ENCODE measurements at places on chromosomes 12 and 14.

DNA sequence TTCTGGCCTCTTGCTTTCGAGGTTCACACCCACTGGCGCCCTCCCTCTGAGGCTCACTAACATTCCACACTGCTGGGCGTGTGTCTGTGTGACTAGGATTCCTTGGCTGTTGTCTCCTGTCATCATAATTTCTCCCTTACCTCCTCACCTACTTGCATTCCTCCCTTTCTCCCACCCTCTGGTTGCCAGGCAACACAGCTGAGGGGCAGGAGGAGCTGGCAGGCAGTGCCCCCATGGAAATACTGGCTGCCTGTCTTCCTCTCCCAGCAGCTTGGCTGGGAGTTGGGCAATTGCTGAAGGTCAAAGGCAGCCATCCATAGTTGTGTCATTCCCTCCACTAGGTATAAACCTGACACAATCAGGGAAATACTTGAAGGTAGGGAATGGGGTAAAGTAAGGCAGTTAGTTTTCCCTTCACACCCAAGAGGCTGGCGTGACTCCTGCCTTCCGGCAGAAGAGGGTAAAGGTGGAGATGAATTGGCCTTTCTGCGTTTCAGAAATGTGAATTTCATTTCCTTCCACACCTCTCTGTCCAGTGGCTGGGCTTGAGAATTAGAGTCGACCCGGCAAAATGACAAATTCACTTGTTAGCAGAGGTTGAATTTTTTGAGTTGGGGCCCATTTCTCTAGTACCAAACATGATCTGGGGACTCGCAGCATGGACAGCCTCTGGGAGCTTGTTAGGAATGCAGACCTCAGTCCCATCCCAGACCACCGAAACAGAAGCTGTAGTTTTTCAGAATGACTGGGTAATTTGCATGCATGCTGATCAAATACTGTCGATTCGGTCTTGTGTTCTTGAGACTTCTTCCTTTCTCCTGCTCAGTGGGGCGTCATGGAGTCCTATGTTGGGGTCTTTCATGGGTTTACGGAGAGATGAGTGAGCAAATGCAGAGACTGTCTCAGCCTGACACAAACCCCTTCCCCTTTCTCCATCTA, 24.3 kb upstream of the EMP1 start:
- DNase-seq = no peak

DNA sequence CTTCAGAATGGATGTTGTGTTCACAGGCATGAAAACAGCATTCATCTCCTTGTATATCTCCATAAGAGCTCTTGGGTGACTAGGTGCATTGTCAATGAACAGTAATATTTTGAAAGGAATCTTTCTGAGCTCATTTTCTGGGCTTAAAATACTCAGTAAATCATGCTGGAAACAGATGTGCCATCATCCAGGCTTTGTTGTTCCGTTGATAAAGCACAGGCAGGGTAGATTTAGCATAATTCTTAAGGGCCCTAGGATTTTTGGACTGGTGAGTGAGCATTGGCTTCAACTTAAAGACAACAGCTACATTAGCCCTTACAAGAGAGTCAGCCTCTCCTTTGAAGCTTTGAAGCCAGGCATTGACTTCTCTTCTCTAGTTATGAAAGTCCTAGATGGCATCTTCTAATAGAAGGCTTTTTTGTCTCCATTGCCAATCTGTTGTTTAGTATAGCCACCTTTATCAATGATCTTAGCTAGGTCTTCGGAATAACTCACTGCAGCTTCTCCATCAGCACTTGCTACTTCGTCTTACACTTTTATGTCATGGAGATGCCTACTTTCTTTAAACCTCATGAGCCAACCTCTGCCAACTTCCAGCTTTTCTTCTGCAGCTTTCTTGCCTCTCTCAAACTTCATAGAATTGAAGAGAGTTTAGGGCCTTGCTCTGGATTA, 79.6 kb upstream of the PSMA6 start:
- DNase-seq = no peak

GRCh38 chr12:67456431-67456901, 187.3 kb downstream of the CAND1 start:
- DNase-seq = no peak

- DNase-seq = no peak
These were observed 15.6 kb downstream of the BRF1 start for GRCh38 chr14:105285174-105285573.

DNA sequence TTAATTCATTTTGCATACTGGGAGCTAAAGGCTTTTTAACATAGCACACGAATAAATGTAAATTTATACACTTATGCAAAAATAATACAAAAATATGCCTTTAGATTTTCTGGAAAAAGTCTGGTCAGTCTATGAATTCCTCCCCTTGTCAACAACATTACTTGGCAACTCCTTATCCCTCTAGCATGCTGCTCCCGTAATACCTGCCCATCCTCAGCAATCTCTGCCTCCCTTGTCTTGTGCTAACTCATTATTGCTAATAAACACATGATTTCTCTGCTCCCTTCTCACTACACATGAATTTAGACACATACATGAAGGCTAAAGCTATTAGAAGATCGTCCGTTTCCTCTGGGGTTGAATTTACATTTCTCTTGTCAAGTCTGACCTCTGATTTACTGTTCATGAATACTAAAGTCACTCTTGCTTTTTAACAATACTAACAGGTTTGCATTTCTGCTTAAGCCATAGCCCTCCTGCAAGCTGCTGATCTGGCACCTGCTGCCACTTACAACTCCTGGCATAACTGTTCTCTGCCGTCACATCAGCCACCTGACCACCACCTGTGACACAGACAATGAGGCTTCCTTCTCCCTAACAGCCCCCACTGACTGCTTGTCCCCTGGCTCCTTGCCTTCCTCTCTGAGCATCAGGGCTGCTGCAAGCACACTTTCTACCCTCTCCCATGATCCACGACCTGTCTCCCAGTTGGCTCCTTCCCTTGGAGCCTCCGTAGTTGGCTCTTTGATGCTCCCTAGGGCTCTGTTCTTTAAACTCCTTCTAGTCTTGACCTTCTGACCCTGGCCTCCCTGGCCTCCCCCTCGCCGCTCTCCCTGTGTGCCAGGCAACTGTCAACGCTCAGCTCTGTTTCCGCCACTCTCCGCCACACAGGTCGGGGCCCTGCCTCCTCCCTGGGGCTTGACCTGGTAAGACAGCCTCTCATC, 177.6 kb downstream of the CALM1 start:
- no peak for DNase-seq

DNA sequence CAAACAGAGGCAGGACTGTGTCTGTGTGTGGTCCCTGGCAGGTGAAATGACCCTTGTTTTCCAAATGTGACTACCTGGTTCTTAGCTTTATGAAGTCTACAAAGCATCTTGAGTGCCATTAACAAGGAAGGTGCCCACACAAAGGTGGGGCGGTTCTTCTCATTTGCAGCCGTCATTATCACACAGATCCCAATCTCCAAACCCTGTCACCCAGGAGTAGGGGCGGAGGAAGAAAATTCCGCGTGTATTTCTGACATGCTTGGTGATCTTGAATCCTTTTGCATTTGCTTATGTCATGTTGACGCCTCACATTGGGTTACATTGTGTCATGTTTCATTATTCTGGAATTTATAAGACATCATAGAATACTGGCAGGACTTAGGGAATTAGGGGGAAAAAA, 277.3 kb downstream of the VRK1 start:
- DNase-seq = no peak

GRCh38 chr12:124631681-124632256, 64.4 kb upstream of the NCOR2 start:
- DNase-seq = no peak

DNA sequence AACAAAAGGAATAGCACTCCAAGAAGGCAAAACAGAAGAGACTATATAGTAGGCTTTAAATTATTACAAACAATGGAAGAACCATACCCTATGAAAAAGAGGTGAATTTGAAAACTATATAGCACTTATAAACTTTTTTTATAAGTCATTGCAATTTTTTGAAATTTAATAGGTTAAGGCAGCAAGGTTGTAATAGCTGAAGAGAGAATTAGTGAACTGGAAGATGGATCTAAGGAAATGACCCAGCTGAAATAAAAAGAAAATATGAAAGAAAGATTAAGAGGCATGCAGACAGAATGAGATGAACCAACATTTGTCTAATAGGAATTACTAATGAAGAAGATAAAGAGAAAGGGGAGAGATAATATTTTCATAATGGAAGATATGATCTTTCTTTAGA, 9.8 kb downstream of the TESC start:
- DNase-seq = no peak

DNA sequence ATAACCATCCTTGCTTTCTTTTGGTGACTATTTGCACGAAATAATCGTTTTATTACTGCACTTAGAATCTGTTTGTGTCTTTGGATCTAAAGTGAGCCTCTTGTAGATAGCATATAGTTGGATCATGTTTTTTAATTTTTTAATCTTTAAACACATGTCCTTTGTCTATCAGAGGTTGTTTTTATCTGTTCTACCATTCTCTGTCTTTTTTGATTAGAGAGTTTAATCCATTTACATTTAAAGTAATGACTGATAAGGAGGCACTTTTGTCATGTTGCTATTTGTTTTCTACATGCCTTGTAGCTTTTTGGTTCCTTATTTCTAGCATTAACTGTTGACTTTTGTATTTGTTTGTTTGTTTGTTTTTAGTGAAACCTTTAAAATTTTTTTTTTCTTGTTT, 506.2 kb upstream of the RGS6 start:
- no peak for DNase-seq

- no peak for DNase-seq
These were observed 32.7 kb upstream of the VPS37B start for GRCh38 chr12:122928404-122929147.

GRCh38 chr14:68884031-68885030, 91.5 kb upstream of the ZFP36L1 start:
- no peak for DNase-seq

DNA sequence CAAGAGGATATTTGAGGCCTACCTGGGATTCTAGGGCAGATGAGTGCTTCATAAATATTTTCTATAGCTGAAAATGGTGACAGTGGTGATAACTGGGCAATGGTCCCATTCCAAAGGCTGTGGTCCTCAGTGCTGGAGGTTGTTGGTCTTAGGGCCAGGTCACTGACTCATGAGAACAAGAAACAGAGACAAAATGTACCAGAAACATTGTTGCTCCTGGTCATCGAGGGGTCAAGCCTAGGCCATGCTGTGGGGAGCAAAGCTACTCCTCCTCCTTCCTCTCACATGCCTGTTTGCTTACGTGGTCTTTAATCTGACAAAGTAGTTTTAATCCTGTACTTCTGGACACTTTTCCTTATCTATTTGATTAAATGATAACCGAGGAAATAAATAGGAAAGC, 33.8 kb downstream of the ERG28 start:
- no peak for DNase-seq

GRCh38 chr14:37241198-37241597, 43.5 kb downstream of the MIPOL1 start:
- no peak for DNase-seq

DNA sequence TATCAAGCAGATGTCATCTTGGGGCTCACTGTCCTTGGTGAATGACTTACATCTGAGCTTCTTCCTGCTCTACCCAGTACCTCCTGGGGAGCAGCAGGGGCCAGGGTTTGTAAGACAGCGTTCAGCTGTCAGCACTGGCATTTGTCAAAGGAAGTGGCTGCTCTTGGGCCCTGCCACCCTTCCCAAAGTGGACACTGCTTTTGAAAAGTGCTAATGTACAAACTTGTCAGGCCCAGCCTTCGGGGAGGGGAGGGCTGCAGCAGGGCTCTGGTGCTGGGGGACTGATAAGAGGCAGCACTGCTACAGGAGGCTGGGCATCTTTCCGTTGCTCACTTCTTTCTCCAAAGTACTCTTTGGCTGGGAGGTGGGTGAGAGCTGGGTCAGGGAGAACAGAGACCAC, 59.8 kb upstream of the RBM19 start:
- DNase-seq = no peak

Data from naive B cell (primary cell).